NCI-H446 (cell line): ENCODE measurements at places on chromosomes 1 and 21.

DNA sequence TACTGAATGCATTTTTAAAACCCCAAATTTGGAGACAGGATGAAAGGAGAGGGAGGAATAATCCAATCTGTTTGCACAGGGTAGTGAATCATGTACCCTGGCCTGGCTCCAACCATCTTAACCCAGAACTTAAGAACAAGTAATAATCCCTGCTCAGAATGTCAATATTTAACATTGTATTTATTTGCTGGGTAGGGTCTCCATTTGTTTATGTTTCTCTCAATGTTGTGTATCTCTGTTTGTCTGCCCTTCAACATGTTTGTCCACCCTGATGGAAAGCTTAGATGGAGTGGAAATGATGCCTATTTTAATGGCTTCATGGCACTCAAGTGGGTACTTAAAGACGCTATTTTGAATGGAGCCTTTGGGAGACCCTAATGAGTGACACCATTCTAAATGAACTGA is 54.4 kb upstream of the CDC42BPA start:
- peak; percentile 1 for DNase-seq

DNA sequence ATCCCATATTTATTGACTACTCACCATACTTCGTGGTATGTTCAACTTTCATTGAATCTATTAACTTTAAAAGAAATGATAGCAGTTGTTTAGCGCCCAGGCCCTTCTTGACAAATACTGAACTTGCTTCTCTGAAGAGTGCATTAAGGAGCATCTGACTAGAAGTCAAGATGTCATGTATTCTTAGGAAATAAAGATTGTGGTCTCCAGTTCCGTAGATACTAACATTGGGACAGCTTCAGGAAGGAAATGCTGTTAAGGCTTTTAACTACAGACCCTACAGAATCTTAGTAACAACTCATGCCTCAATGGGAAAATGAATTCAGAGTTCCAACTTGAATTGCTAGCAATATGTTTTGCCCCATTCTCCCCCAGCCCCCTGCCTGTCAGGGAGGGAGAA is 14.8 kb downstream of the LYST start:
- no peak for DNase-seq

DNA sequence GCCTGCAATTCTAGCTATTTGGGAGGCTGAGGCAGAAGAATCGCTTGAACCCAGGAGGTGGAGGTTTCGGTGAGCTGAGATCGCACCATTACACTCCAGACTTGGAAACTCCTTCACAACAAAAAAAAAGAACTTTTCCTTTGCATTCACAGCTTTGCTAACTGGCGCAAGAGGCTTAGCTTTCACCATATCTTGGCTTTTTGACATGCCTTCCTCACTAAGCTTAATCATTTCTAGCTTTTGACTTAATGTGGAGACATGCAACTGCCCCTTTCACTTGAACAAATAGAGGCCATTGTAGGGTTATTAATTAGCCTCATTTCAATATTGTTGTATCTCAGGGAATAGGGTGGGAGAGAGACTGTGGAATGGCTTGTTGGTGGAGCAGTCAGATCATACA is 8.7 kb downstream of the KPNA6 start:
- DNase-seq, result no peak

GRCh38 chr1:150012611-150013010 is 2.1 kb upstream of the OTUD7B start:
- no peak for DNase-seq

DNA sequence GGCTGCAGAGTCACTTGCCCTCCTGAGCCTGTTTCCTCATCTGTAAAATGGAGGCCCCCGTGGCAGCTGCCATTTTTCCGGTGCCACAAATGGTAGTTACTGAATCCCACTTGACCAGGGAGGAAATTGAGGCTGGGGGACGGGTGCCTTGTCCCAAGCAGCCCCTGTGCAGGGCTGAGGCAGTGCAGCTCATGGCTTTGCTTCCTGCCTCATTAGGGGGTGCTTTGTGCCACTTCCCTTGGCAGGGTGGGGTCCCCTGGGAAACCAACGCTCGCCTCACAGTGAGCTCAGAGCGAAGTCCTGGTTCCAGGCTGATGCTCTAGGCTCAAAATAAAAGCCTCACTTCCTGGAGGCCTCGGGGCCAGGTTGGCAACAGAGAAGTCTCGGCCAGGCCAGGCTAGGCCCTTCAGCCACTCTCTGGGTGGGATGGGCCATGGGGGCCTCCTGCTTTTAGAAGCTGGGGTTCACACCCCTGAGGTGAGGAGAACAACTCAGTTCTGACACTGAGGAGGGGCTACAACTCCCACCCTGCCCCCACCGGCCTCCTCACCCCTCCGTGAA is 6.8 kb downstream of the LAPTM5 start:
- no peak for DNase-seq

- no peak for DNase-seq
Observed at GRCh38 chr21:28952686-28953085, 40.0 kb downstream of the LTN1 start.

- no peak for DNase-seq
Observed at GRCh38 chr1:52179073-52179472, 37.2 kb downstream of the ZFYVE9 start.

DNA sequence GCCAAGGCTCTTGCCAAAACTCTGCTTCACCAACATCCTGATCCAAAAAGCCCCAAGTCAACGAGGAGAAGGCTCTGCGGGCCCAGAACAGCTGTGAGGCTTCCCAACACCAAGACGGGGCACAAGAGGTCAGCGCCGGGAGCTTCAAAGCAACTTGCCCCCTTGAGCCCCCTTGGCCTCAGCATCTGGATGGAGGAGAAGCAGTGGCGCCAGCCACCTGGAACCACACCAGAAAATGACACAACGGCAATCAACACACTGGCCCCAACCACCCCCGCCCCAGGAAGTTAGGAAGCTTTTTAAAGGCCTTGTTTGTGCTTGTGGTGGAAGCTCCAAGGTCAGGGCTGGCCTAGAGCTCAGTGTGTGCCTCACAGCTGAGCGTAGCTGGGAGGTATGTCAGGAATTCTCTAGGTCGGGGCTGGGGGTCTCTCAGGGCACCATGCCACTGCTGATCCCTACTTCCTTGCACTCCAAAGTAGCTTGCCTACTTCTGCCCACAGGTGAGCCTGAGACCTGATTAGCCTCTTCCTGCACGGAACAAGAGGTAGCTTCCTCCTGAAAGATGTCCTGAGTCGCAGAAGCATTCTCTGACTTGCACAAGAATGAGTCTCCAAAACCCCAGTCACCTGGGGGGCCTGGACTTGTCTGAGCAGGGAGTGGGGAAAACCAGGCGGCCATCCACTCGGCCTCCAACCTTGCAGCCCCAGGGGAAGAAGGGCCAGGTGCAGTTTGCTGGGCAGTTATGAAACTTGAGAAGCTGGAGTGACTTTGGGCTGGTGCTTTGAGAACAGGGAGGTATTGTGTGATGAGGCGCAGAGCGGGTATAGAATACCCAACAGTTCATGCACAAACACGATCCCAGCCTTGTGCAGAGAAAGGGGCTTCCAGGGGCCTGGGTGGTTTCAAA is 9.7 kb upstream of the SRP9 start:
- DNase-seq, result peak; percentile 92

- no peak for DNase-seq
Observed at GRCh38 chr21:38037416-38037815, 121.2 kb upstream of the KCNJ6 start.
